HS-27A (cell line): ENCODE measurements at places on chromosomes 7 and 10.
A peak's percentile ranks its signal among the peaks of the same experiment; 100 is the strongest.

DNA sequence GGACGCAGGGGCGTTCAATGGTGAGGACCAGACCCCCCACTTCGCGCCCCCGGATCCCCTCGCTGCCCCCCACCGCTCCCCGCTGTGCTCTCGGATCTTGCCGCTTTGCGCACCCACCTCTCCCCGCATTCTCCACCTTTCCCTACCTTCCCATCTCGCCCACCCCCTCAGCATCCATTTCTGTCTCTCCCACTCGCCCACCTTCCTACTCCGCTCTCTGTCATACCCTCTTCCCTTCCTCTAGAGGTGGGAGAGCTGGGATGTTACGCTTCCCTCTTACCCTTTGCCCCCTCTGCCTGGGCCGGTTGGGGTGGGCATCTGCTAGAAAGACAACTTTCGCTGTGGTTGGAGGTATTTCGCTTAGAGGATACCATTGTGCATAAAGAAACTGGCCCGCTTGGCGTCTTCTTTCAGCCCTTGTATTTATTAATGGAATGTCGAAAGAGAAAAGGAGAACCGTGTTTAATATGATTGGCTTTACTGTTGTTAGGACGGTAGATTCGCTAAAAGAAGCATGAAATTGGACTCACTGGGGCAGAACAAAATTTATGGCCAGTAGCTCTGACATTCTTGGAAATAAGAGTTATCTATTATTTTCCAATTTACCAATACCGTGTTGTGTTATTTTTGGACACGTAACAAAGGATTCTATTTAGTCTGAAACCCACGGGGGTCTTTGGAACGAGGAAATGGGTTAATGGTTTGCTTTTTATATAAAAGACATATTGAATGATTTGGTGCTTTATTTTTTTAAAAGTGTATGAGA lies 873 bp downstream of the PRKAR2B start:
- DNase-seq: no peak

GRCh38 chr7:16299853-16300252 lies 121.5 kb downstream of the CRPPA start:
- DNase-seq: no peak

- no peak for DNase-seq
Measured at GRCh38 chr10:114246679-114247305, 7.7 kb downstream of the VWA2 start.

DNA sequence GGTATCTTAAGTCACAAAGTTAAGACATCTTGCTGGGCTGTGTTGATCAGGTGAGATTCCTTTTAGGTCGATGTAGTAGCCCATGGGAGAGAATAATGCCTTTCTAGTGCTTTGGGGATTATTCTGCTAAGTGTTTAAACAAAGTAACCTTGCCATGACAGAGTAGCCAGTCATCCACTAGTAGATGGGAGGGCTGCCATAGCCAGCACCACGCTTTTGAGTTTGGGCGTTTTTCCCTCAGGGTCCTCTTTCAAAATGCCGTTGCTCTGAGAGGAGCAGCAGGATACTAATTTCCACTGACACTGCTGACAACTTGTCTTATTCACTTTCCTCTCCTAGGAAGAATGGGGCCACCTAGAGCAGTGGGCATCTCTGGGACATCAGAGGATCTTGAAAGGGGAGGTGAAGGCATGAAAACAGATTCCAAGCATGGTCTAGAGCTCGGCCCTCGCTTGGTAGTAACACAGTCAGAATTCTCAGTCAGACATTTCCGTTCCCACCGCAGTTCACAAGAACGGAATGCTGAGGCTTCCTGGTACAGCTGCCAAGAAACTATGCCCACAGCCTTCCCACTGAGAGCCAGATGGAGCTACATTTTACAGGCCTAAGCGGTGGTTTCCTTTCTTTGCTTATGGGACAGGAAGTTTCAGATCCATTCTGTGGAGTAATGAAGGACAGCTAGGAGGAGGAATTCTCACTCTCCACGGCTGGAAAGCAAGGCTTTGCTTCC lies 15.3 kb upstream of the RSU1 start:
- peak; percentile 35 for DNase-seq

DNA sequence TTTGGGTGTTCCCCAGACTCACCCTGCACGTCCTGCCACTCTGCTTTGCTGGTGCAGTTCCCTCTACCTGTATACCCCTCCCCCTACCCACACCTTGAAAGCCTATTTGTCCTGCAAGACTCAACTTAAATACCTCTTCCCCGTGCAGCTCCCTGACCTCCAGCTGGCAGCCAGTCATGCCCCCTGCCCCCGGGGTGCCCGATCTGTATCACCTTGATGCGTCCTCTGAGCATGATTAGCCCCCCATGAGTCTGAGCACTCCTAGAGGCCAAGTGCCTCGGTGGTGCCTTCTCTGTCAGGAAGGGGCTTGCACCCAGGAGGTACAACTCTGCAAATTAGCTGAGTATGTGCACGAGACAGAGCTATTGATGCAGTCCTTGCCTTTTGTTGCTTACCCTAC lies 95.1 kb downstream of the RGS10 start:
- no peak for DNase-seq

DNA sequence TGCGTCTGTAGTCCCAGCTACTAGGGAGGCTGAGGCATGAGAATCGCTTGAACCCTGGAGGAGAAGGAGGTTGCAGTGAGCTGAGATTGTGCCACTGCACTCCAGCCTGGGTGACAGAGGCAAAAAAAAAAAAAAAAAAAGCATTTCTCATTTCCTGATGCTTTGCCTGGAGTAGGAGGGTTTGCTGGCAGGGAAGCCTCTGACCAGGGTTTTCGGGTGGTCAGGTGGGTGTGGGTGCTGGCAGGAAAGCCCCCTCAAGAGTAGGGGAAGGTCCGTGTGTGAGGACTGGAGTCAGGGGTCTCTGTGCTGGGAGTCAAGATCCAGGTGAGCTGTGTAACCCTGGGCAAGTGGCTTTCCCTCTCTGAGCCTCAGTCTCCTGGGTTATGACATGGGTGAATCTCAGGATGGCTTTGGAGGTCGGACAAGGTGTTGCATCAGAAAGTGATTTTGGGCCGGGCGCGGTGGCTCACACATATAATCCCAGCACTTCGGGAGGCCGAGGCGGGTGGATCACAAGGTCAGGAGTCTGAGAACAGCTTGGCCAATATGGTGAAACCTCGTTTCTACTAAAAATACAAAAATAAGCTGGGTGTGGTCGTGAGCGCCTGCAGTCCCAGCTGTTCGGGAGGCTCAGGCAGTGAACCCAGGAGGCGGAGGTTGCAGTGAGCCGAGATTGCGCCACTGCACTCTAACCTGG lies 3.2 kb downstream of the AMZ1 start:
- DNase-seq: no peak

DNA sequence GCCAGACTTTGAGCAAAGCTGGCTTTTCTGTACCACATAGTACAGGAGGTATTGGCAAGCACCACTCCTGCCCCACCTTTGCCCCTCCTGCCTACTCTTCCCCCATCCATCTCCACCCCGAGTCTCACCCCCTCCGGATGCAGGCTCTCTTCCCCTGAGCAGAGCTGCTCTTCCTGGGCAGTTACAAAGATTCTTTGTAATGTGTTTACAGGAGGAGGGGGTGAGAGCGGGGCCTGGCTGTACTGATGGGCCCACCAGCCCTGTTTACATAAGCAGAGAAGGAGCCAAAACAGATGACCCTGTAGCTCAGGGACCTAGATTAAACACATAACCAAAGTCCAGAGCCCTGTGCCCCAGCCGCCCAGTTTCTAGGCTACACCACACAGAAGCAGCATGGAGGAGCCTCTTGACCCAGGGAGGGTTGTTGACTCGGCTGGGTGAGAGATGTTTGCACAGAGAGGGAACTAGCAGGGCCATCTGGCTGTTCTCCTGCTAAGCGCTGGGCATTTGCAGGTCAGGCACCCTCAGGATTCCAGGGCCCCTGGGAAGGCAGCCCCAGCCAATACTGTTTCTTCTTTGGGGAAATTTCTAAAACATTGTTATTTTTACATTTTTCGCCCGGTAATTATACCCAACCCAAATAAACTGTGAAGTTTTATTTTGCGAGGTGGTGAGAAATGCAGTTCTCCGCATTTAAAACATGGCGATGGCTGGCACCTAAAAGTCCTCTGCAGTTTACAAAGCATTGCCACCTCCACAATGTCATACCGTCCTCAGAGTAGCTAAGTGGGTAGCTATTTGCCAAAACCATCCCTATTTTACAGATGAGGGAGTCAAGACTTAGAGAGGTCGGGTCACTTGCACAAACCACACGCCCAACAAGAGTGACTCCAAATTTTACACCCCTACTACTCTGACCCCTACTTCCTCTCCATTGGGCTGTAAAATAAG lies 11.4 kb upstream of the ZKSCAN1 start:
- DNase-seq: no peak
